ENCODE measurements at places on chromosomes 6 and 20.

DNA sequence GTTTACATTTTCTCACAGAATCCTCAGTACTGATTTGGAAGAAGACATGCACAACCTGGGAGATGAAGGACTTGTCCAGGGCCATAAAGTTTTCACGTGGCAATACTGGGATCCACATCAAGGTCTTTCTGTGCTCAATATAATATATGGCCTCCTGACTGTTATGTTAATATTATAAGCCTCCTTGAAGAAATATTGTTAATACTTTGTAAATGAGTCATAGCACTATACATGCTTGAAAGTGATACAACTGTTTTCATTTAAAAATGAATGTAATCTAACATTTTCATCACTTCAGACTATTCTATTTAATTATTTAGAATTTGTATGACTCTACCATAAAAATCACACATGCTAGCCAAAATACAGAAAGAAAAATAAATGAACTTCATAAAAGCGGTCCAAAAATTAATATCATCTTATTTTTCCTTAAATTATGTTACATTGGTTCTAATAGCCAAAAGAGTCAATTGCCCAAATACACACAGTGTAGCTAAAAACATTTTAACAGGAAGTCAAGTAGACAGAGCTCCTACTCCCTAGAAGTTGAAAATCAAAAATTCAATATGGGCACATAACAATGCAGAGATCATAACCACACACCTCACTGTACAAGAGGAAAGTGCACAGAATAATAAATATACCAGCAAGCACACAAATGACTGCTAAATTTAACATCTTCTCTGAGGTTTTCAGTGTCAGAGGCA, 188.0 kb upstream of the HDDC2 start:
- no peak for DNase-seq

GRCh38 chr6:169271158-169271876, 17.7 kb upstream of the THBS2 start:
- no peak for DNase-seq

DNA sequence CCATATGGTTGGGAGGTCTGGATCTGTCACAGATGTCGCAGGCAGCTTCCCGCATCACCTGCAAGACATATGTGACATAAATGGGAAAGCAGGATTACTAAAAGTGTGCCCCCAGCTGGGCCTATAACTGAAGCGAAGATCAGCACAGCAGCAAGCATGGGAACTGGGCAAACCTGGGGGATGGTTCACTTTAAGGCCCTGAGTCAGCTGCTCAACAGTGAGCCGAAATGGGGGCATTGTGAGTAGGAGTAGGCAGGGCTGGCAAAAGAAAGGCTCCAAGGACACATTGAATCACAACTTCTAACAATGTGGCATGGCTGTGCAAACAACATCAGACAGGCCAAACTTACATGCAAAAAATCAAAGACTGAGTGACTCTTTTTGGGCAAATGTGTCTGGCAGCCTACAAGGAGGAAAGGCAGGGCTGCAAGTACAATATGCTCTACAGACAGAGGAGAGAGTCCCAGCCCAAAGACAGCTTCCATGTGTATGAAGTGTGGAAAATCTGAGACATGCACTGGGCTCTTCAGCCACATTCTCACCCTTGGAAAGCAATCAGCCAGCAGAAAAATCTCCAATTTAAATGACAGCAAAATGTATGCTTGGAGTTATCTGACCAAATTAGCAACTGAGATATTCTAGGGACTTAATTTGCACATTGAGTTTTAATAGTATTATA, 531.0 kb upstream of the MMS22L start:
- DNase-seq = no peak

DNA sequence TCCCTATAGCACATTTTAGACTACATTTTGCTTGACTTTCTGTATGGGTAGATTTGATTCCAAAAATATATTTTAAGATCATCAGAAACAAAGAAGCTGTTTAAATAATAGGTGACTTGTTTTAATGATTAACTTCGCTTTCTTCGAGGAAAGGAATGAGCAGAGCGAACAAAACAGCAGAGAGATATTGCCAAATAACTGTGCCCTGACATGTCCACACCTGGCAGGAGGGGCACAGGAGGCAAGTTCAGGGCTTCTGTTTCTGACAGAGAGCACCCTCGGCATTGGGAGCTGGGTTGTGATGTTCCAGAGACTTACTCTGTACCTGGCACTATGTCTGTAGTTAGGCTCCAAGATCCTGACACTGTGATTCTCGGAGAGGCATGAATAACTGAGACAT, 155.7 kb upstream of the SASH1 start:
- no peak for DNase-seq

DNA sequence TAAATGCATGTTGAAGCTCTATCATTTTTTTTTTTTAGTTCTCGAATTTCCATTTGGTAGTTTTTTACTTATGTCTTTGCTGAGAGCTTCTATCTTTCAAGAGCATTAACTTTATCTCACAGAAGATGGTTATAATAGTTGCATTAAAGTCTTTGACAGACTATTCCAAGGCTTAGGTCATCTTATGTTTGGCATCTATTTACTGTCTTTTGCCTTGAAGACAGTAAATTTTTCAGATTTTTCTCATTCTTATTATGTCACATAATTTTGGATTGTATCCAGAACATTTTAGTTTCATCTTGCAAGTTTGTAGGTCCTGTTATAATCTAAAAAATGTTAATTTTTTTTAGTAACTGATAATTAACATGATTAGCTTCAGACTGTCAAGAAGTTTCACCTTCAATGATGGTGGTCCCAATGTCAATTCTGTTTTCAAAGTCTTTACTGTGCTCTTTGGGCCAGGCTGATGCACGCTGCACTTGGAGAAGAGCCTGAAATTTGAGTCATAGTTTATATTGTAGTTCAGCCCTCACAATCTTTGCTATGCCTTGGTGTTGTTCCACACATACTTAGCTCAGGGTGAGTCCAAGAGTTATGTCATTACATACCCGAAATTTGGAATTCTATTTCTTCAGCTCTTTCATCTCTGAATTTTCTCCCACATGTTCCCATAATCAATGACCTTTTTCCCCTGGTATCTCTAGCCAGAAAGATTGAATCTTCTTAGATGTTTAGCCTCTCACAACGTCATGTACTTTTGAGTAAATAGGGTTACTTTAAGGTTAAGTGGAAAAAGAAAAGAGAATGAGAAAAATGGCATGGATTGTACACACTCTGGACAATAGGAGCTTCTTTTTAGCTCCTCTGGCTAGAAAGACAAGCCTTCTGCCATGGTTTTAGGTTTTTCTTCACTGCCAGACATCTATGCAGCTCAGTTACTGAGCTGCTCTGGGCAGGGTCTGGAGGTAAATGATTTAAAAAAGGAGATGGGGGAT, 110.3 kb upstream of the BTBD3 start:
- no peak for DNase-seq

DNA sequence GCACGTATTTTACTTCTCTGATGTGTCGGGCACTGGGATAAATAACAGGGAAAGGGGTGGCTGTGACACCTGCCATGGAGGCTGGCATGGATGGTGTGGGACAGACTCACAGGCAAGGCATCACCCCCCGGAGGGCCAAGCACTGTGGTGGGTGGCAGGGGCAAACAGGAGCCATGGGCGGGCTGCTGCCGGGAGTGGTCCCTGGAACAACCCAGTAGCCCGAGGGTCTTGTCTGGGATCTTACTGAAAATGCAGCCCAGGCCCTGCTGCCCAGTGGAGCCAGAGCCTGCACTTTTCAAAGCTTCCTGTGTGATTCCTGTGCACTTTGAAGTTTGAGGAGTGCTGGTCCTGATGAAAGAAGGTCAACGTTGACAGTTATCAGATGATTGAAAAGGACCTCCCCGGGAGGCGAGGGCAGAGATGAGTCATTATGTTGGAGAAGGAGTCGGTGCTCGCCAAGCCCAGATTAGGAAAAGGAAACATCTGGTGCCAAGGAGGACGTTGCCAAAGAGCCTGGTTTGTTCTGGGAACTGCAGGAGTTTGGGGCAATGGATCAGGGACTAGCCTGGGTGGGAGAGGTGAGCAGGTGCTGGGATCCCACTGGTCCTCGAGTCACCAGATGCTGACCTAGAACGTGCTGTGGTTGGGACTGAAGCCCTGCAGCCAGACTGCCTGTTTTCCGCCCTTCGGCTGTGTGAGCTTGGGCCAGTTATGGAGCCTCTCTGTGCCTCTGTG, 130.0 kb upstream of the GGTLC1 start:
- no peak for DNase-seq

DNA sequence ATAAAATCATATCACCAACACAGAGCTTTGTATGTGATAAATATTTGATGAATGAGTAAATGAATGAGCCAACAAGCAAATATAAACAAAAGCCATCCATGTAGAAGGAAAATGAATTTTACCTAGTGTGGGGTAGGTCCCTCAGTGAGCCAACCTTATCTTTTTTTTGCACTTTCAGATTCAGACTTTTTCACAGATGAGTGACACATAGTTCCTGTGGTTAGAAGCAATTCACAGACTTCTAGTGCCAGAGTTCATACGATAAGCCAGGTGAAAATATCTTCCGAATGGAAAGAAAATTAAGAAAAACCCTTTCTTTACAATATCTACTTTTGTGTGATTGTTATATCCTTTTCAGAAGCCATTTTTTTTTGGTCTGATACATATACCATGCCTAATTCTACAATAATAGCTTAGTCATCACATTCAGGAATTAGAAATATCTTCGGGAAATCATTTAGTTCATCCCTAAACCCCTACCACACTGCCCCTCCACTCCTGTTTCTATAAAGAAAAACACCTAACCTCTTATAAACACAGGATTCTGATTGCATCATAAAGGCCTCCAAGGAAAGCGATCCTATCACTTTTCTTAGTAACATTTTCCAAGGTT, 82.7 kb upstream of the CNR1 start:
- no peak for DNase-seq

GRCh38 chr6:117237561-117237960, 27.8 kb upstream of the VGLL2 start:
- no peak for DNase-seq

DNA sequence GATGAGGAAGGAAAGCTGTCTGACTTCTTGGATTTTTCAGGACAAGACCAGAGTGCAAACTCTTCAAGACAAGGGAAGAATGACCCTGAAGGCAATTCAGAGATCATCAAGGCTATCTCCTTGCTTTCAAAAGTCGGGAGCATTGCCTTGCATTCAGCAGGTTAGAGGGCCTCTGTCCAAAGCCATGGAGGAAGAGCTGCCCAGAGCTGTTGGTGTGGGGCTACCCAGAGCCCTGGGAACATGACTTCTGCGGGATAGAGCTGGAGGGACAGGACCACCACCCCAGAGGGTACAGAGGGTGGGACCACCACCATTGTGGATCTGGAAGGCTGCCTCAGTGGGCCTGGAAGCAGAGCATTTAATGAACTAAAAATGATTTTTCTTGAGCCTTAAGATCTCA, 5.2 kb upstream of the SRXN1 start:
- DNase-seq = no peak

- DNase-seq = no peak
Measured at GRCh38 chr6:34673064-34673463, 23.5 kb downstream of the ILRUN start.

GRCh38 chr20:24656391-24656790, 187.0 kb downstream of the SYNDIG1 start:
- DNase-seq = no peak

- DNase-seq = no peak
Measured at GRCh38 chr6:169028343-169028742, 225.3 kb downstream of the THBS2 start.

- no peak for DNase-seq
Measured at GRCh38 chr6:136424450-136424849, 125.8 kb downstream of the MAP7 start.

- DNase-seq = no peak
Measured at GRCh38 chr6:37688078-37688850, 9.4 kb downstream of the MDGA1 start.

DNA sequence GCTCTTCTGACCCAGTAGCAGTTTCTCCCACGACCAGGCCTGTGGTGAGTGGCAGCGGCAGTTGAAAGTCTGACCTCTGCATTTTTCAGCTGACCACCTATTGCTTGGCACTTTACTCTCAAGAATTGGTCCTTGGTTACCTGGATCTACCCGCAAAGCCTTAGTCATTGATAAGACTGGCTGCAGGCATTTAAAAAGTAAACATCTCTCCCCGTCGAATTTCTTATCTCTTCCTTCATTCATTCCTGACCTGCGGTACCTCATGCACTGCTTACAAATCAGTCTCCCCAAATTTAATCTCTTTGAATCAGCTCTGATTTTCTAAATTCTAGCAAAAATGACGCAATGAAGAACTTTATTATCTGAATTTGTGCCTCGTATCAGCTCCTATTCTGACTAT, 26.1 kb upstream of the IPCEF1 start:
- no peak for DNase-seq

GRCh38 chr6:30997301-30997700, 13.0 kb upstream of the MUC22 start:
- no peak for DNase-seq

DNA sequence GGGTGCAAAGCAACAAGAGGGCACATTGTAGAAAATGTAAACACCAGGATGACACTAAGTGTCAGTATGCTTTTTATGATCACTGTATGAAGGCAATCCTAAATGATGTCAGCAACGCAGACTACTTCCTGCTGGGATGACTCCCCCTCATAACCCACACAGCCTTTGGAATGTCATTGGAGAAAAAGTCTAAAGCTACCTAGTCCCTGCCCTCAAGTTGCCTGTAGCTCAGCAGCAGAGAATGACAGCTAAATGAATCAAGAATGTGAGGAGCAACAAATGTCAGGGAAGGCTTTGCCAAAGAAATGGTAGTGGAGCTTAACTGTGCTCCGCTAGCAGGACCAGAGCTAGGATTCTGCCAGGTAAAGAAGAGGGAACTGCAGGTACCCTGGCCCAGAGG, 555.6 kb downstream of the CD83 start:
- no peak for DNase-seq

DNA sequence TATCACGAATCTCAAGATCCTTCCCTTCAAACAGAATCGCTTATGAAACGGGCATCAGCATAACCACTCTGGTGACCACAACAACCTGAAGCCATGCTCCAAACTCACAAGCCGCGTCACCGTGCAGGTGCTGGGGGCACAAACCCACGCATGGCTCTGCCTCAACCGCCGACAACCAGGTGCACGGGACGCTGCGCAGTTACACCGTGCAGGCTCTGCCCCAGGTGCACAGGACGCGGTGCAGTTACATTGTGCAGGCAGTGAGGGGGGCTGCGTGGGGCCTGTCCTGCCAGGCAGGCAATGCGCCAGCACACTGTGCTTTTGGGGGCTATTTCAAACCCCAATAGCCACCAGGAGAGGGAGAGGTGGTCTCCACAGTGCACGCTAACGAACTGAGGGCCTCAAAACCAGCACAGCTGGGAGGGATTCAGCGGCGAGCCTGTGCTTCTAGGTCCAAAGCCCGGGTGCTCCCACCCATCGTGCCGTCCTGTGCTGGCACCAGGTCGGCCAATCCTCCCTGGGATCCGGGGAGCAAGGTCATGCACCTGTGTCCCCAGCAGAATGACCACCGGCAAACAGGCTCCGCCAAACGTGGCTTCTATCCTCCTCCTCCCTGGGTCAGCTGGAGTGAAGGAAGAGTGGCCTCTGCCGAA, 35.8 kb downstream of the ZBTB46 start:
- DNase-seq = no peak

- DNase-seq = no peak
Measured at GRCh38 chr6:123091091-123091895, 95.3 kb downstream of the CLVS2 start.

DNA sequence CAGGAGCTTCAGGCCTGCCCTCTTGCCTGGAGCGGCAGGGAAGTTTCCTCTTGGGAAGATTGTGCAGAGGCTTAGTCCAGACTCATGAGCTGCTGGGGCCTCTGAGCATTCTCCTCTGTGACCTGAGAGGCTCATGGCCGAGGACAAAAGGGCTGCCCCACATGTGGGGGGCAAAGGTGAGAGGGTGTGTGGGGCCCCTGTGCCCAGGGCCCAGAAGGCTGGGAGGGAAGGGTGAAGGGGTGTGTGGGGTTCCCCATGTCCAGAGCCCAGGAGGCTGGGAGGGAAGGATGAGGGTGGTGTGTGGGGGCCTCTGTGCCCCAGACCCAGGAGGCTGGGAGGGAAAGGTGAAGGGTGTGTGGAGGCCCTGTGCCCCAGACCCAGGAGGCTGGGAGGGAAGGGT, 50.8 kb upstream of the SLC22A1 start:
- no peak for DNase-seq
